Thyroid gland (tissue), 4 donors: ENCODE measurements at places on chromosomes 7 and 10.

- no peaks in the 10 kb centered on the region for H3K4me1 ChIP-seq
- H3K36me3 ChIP-seq = no peaks in the 10 kb centered on the region
- DNase-seq = no peak
- H3K27me3 ChIP-seq = no peaks in the 10 kb centered on the region
Measured at GRCh38 chr7:122975341-122975740, 20.2 kb downstream of the TAS2R16 start.

GRCh38 chr7:4763091-4763793, 12.2 kb upstream of the AP5Z1 start:
- no peak for DNase-seq
- H3K36me3 ChIP-seq = peaks cover 62% of the 10 kb centered on the region
- H3K27ac ChIP-seq = no peak overlapping the region
- H3K27me3 ChIP-seq = no peaks in the 10 kb centered on the region

DNA sequence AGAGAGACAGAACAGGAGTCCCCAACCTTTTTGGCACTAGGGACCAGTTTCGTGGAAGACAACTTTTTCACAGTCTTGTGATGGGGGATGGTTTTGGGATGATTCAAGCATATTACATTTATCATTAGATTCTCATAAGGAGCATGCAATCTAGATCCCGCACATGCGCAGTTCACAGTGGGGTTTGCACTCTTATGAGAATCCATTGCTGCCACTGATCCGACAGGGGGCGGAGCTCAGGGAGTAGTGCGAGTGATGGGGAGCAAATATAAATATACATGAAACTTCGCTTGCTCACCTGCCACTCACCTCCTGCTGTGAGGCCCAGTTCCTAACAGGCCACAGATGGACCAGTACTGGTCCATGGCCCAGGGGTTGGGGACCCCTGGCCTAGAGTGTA, 14.2 kb downstream of the CCL26 start:
- H3K36me3 ChIP-seq = no peaks in the 10 kb centered on the region
- no peaks in the 10 kb centered on the region for H3K27me3 ChIP-seq

DNA sequence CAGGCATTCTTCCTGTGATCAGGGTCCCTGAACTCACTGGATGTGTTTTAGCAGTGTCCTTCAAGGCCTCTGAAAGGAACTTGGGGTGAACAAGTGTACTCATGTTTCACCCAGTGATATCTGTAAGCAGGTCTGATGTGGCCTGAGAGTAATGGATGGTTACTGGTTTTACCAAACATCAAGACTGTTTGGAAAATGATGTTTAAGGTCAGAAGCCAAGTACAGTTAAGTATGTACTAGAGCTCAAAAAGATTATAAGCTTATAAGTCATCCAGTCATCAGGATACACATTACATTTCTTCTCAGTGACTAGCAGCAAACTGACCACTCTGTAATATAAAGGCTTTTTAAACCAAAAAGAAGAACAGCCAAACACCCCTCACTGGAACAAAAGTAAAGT, 79.8 kb upstream of the PTN start:
- no peak overlapping the region for H3K4me3 ChIP-seq
- H3K27me3 ChIP-seq = no peaks in the 10 kb centered on the region
- DNase-seq = no peak
- H3K36me3 ChIP-seq = no peaks in the 10 kb centered on the region

DNA sequence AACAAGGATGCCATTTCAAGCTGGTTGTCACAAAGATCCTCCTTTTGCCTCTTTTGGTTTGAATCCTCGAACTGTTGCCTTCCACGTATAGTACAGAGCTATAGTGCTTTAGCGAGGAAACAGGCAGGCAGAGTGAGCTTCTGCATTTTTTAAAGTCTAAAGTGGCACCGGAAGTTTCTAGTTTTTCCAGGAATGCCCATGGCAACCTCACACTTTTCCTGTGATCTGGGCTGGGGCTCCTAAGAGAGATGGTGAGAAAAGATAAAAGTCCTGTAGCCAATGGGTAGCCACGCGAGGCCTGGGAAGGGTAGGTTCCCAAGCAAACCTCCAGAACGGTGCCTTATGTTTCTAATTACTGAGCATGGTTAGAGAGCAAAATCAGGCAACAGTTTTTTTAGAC, 76.7 kb downstream of the CALD1 start:
- H3K4me3 ChIP-seq = no peak overlapping the region
- H3K27ac ChIP-seq = no peak overlapping the region
- no peaks in the 10 kb centered on the region for H3K27me3 ChIP-seq
- H3K36me3 ChIP-seq = no peaks in the 10 kb centered on the region
- H3K4me1 ChIP-seq = peaks cover 3% of the 10 kb centered on the region

- H3K4me3 ChIP-seq = no peak overlapping the region
- no peak overlapping the region for H3K27ac ChIP-seq
- no peaks in the 10 kb centered on the region for H3K36me3 ChIP-seq
Measured at GRCh38 chr10:3400348-3400747, 227.8 kb upstream of the PITRM1 start.

- no peaks in the 10 kb centered on the region for H3K4me1 ChIP-seq
- H3K27me3 ChIP-seq = no peaks in the 10 kb centered on the region
- DNase-seq = no peak
Measured at GRCh38 chr10:10847387-10847786, 170.3 kb upstream of the CELF2 start.
